ENCODE measurements at places on chromosomes 6 and 20. TPM values are rescaled to one million over a fixed set of nuclear protein-coding genes. Genes with fewer than 3 reads are reported as not detected.

NKX2-4 gene
- total RNA-seq, result not detected

GGT7 gene
- 5.2 TPM for total RNA-seq

DZANK1 gene
- total RNA-seq, result 1.5 TPM

OOEP gene
- total RNA-seq, result not detected

GFRAL gene
- not detected for total RNA-seq

NHLRC1 gene
- total RNA-seq, result 3.0 TPM

SLC22A23 gene
- total RNA-seq, result 7.8 TPM

RBM24 gene
- total RNA-seq, result 1.9 TPM

CDH4 gene
- total RNA-seq, result 0.25 TPM

LTA gene
- total RNA-seq, result not detected

OXT gene
- not detected for total RNA-seq

RXRB gene
- 11.1 TPM for total RNA-seq

TSHZ2 gene
- 6.9 TPM for total RNA-seq

HLA-DOB gene
- not detected for total RNA-seq

PARD6B gene
- 1.4 TPM for total RNA-seq

ASXL1 gene
- total RNA-seq, result 85.9 TPM

DPPA5 gene
- total RNA-seq, result not detected

KIF25 gene
- not detected for total RNA-seq

C6orf15 gene
- not detected for total RNA-seq

DLL1 gene
- total RNA-seq, result 4.9 TPM

STX11 gene
- 0.16 TPM for total RNA-seq

IMPG1 gene
- total RNA-seq, result not detected

B3GAT2 gene
- total RNA-seq, result not detected

Measured in fibroblast of the aortic adventitia (primary cell).